ENCODE measurements at places on chromosomes 16 and 17.

DNA sequence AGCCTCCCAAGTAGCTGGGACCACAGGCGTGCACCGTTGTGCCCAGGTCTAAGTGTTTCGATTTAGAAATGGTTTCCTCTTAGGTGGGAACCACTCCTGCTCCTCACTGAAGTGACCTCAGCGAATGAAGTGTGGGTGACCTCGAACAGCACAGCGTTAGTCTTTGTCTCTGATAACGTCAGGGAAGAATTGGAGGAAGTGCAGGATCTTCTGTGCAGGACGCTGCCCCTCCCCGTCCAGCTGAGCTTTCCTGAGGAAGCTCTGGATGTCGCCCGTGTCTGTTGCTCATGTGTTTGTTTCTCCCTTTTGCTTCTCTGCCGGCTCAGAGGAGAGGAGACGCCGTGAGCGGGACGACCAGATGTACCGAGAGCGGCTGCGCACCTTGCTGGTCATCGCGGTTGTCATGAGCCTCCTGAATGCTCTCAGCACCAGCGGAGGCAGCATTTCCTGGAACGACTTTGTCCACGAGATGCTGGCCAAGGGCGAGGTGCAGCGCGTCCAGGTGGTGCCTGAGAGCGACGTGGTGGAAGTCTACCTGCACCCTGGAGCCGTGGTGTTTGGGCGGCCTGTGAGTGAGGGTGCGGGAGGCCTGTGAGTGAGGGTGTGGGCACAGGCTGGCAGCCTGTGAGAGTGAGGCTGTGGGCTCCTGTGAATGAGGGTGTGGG is 15.6 kb downstream of the SPG7 start:
- no peak for DNase-seq

- DNase-seq, result no peak
Measured at GRCh38 chr17:81018044-81018802, 16.7 kb upstream of the BAIAP2 start.

GRCh38 chr16:88807626-88808453 is 3.9 kb downstream of the APRT start:
- DNase-seq, result no peak

DNA sequence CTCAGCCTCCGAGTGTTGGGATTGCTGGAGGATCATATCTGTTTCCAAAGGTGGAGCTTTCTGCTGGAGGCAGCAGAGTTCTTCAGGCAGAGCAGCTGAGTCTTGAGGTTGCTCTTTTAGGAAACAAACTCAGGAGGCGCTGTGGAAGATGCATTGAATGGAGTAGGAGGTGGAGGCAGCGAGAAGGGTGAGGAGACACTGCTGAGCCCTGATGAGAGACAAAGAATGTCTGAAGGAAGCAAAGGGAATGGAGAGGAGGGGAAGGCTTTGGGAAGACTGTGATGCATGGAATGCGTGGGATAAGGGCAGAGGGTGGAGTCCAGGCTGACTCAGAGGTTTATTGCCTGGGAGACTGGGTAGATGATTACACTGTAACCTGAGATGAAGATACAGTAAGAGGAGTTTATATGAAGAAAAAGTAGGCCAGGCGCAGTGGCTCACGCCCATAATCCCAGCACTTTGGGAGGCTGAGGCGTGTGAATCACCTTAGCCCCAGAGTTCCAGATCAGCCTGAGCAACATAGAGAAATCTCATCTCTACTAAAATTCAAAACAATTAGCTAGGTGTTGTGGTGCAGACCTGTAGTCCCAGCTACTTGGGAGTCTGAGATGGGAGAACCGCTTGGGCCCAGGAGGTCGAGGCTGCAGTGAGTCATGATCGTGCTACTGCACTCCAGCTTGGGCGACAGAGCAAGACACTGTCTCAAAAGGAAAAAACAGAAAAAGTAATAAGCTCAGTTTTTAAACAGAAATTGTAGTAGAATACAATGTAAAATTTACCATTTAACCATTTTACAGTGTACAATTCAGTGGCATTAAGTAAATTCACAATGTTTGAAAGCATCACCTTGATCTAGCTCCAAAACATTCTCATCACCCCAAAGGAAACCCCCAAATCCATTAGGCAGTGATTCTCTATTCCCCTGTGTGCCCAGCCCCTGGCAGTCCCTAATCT is 17.8 kb upstream of the TMEM219 start:
- DNase-seq, result peak; percentile 95

DNA sequence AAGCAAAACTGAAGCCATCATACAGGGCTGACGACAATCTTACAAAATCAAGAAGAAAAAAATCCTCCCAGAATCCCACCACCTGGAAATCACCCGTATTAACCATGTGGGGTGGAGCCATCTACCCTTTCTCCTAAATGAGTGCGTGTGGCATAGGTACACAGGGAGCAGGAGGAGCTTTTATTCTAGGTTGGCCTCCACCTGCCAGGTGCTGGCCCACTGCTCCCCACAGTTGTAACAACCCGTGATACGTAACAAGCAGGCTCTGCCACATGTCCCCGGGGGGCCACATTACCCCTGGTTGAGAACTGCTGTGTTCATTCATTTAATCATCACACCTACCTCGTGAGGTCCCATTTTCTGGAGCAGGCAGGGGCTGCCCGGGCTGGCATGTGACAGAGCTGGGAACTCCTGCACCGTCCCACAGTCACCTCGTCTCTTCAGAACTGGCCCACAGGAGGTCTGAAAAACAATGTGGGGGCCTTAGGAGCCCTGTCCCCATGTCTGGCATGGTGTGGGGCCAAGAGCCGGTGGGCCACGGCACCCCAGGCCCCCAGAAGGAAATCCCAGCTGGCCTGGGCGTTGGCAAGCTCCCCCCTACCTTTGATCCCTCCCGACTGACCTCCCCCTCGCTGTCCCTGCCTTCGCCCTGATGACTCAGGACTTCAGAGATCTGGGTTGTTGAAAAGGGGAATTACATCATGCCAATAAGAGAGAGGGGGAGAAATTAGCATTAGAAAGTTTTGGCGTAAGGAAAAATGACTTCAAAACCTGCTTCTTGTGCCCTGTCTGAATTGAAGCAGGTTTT is 12.9 kb downstream of the CMIP start:
- no peak for DNase-seq

GRCh38 chr16:29926711-29927052 is 656 bp upstream of the KCTD13 start:
- DNase-seq, result no peak

DNA sequence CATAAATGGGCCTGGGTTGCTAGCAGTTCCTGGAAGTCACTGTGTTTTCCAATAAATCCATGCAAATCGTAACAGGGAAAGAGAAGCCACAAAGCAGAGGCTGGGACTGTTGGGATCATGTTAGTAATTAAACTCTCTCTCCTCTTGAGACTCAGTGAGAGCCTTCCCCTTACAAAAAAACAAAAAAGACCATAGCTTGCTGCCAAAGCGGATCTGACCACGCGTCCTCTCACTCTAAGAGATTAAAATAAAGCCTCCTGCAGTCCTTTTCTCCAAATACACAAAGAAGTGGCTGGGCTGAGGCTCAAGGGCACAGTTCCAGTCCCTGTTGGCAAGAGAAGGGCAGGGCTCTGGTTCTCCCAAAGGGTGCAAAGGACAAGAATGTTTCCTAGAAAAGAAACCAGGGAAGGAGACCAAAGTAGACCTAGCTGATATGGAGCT is 38.5 kb downstream of the PIGL start:
- DNase-seq, result no peak

DNA sequence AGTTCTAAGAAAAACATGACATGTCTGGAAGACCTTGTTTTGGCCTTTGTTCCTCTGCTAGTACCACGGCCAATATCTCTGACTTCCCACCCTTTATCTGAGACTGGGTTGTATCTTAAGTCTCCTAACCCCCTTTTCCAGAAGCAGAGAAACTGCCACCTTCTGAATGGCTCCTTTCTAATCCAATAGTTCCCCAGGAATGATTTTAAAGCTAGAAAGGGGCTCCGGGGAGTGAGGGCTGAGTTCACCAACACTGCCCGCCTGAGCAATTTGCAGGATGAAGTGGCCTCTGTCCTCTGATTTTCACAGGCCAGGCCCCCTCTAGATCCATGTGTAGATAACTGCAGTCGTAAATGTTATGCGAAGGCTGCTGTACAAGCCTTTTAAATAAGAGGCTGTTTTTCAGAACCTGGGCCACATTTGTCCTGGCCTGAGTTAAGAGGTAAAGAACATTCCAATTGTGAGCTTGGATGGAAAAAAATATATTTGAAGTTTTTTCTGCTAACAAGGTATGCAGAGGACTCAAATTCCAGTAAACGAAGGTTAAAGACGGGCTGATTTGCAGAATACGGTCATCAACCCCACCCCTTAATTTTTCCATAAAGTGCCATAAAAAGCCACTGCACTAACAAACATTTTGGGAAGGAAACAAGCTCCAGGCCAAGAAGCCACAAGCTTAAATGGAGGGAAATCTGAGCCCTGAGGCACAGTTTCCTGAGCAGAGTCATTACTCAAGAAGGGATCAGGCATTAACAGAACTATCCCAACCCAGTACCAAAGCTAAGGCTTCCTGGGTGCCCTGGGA is 117.0 kb upstream of the MAF start:
- DNase-seq, result no peak

DNA sequence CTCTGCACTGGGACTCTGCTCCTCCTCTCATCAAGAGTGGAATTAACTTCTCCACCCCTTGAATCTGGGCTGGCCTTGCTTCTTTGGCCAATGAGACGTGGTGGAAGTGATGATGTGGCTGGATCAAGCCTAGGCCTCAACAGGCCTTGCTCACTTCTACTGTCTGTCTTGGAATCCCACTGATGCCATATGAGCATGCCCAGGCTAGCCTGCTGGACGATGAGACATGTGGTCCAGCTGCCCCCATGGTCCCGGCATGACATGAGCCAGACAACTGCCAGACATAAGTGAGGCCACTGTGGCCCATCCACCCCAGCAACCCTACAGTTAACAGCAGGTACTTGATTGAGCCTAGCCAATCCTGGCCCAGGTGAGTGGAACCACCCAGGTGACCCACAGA is 18.7 kb downstream of the VAC14 start:
- no peak for DNase-seq

GRCh38 chr17:59355702-59356325 is 24.4 kb downstream of the YPEL2 start:
- no peak for DNase-seq

- DNase-seq, result no peak
Measured at GRCh38 chr16:47503936-47504335, 42.8 kb downstream of the PHKB start.

GRCh38 chr17:28475151-28475900 is 1.9 kb downstream of the SLC13A2 start:
- no peak for DNase-seq

- no peak for DNase-seq
Measured at GRCh38 chr17:14089179-14089578, 19.9 kb downstream of the COX10 start.

GRCh38 chr16:81487301-81487720 is 42.7 kb downstream of the CMIP start:
- DNase-seq, result no peak

DNA sequence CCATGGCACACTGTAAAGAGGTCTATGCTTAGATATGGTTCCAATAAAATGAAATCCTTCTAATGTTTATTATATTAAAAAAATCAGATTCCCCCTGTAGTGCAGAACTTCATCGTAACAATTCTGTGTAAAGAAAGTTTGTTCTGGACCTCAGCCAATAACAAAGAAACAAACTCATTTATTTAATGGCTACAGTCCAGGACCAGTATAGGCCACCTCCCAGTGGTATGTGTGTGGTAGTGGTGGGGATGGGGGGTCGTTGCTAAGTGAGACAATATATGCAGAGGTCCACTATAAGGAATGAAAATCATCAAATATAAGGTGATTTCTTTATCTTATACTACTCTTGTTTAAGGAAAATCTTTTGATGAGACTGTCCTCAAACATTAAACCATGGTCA is 136.4 kb downstream of the CDK5R1 start:
- DNase-seq, result no peak

- no peak for DNase-seq
Measured at GRCh38 chr17:27631411-27631760, 398 bp downstream of the LGALS9 start.

DNA sequence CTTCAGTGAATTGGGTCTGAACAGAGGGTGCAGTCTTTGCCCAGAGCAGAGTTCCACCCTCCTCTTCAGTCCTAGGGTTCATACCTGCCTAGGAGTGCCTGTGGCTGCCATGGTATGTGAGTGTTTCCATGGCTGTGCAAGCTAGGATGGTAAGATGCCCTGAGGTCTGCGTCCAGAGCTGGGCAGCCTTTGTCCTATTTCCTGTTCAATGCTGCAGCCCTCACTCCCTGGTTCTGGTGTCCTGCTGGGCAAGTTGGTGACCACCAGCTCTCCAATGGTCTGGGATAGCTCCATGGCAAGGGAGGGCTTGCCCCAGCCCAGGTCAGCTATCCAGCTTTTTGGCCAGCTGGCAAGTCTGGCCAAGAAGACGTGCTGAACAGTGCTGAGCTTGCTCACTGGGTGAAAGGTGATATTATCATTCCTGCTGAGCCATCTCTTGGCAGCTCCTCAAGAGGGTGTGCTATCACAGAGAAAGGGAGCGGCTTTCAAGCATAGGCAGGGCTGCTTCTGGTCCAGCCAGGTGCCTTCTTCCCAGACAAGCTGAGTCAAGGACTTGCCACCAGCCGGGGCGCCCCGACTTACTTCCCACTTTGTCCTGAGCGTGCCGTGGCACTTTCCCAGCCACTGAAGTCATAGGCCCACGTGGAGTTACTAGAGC is 13.0 kb upstream of the NFATC3 start:
- DNase-seq, result peak; percentile 34

DNA sequence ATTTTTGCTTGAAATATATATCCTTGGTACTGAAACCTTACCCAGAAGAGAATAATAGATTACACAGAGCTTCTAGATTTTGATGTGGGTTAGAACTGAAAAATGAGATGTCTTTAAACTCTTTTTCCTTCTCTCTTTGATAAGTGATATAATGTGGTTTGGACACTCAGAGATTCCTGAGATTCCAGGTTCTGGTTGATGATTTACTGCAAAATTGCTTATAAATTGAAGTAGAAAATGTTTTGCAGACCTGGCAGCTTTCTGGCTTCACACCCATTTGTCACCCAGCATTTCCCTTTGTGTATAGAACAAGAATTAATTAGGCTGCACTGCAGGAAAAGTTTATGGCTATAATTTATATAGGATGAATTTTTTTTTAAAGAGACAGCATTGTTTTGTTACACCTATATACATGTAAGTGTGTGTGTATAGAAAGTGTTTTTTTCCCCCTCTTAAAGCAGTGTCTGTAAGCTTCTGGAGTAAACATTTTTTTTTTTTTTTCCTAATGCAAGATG is 23.5 kb downstream of the AATF start:
- DNase-seq, result no peak

DNA sequence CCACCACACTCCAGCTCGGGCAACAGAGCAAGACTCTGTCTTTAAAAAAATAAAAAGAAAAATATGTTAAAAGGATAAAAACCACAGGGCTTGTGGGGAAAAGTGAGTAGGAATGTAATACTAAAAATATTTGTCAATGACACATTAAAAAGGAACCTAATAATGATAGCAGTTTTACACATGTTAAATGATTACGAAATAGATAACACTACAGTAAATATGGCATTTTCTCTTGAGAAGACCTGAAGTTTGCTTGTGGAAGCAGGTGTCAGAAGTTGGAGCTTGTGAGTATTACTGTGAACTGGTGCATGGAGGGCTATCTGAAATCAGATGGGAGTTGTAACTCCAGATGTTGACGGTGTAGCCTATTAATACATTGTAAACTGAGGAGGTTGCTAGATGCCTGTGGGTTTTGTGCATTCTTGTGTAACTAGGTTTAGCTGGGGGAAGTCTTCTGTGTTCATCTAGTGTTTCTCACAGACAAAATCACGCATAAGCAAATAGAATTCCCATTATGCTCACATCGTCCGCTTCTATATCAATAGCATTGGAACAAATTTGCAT is 44.2 kb upstream of the CLEC18A start:
- DNase-seq, result peak; percentile 59
